ENCODE measurements at places on chromosomes 2 and 18.

DNA sequence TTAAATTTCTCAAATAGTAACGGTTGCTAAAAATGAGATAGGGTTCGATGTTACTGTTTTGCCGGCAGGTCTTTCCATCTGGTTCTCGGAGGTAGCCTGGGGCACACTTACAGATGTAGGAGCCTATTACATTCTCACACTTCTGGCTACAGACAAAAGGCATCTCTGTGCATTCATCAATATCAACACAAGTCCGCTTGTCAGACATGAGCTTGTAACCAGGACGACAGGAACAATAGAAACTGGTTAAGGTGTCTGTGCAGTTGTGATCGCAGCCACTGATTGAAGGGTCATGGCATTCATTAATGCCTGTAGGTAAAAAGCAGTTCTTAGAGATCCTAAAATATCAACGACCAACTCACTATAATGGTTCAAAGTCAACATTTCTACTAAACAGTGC, 116.3 kb downstream of the DHRS9 start:
- DNase-seq, result peak; percentile 52

- no peak for DNase-seq
Measured at GRCh38 chr2:148592791-148593190, 51.8 kb upstream of the EPC2 start.

DNA sequence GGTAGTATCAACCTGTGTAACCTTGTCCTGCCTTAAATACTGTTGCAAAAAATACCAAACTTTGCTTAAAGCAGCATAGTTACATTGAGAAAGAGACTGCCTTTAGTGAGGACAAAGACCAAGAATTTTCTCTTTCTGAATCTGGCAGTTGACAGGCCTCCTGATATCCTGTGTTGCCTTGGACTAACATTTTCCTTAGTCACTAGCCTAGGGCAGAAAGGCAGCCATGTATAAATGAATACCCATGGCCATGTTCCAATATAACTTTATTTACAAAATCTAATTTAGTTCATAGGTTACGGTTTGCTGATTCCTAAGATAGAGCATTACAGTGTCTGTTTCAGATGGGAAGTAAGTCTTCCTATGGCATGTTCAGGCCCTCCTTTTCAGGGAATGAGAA, 895.4 kb downstream of the CNTNAP5 start:
- no peak for DNase-seq

DNA sequence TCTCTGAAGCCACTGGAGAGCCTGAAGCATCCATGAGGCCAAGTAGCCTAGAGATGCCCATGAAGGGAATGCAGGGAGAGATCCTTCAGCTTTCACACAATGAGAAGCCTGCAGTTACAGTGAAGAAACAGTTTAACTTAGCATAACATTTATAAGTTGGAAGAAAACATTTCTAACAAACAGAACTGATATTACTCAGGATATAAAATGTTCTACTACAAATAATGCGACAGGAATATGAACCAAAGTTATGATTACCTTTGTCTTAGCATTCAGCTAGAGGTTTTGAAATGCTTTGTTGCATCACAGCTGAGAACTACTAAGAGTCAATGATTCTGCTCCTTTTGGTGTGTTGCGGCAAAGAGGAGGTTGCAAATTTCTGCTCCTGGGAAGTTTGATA, 6.9 kb upstream of the KYNU start:
- no peak for DNase-seq

DNA sequence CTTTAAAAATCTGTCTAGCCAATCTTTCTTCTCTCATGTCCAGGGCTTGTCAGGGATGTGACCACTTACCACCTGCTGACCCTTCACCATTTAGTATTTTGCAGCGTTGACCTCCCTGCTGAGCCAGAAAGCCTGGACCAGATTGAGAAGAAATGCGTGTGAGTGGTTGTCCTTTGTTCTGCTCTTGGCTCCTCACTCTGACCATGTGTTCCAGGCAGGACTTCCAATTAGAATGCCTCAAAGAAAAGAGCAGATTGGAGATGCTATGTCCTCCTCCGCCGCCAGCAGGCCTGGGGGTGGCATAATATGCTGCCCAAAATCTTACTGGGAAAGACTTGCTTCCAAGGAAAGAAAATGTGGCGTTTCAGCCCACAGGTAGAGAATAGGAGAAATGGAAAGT, 894.1 kb downstream of the SLC4A3 start:
- no peak for DNase-seq

DNA sequence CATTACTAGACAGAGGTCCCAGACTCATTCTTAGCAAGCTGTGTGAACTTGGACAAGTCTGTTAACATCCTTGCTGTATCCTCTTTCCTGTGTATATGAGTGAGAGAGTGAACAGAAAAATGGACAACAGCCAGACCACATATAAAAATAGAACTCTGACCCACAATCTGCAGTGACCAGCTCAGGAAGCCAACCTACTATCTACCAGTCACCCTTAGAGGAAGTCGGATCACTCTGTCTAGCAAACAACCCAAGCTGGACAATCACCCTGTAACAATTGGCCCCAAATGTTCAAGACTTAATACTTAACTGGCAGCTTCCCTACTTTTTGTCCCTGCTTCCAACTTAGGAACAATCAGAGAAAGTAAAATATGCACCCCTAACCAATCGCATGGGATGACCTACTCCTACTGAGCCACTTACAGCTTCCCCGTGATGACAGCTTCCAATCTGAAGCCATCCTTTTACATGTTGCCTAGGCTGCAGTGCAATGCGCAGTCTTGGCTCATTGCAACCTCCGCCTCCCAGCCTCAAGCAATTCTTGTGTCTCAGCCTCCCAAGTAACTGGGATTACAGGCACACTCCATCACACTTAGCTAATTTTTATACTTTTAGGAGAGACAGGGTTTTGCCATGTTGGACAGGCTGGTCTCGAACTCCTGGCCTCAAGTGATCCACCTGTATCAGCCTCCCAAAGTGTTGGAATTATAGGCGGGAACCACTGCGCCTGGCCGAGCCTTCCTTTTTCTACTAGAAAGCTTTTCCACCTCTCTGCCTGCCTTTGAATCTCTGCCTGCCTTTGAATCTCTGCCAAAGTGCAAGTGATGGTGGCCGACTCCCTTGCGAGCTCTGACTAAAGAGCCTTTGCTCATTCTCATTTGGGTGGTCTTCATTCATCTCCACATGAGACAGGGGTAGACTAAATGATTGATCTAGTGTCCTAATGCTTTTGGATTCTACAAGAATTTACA, 158.3 kb upstream of the NDUFV2 start:
- DNase-seq, result no peak

DNA sequence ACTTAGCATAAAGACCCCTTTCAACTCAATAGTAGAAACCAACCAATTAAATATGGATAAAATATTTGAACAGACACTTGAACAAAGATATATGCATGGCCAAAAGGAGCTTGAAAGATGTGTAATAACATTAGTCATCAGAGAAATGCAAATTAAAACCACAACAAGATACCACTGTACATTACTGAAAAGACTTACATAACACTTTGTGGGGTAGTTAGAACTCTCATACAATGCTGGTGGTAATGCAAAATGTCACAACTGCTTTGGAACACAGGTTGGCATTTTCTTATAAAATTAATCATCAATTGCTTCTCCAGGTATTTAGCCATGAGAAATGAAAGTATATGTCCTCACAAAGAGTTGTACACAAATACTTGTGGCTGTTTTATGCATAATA, 60.7 kb downstream of the TTC27 start:
- no peak for DNase-seq

GRCh38 chr2:234496055-234496834, 636 bp downstream of the ARL4C start:
- peak; percentile 69 for DNase-seq
